ENCODE measurements at places on chromosomes 16 and 17.
A peak's percentile ranks its signal among the peaks of the same experiment; 100 is the strongest.

DNA sequence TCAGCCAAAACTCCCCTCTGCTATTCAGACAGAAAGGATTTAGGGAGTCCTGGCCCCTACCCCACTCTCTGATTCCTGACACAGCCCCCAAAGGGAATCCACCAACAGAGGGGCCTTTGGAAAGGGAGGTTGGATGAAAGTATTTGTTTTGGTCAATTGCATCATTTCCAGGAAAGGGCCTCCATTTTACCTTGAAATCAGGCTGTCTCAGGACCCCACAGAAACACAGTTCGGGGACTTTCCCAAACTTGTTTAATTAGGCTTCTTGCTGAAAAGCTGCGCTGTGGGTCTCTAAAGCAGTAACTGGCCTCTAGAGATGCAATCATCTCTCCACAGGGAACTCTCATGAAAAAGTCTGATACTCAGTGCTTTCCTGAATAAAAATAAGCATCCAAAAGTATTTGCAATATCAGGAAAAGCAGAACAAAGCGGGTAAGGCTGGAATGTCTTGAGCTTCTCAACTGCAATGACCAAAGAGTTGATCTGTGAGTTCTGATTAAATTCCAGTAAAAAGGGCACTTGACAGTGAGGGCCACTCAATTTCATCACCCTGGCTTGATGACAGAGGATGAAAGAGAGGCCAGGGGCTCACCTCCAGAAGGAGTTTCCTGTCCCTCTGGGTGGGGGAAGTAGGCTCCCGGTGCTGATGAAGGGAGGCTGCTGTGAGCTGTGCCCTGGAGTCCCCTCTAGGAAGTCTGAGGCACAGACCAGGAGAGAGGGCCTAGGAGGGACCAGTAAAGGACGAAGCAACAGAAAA, 36.3 kb downstream of the LYRM9 start:
- no peak for DNase-seq

- DNase-seq, result no peak
These were observed 10.2 kb upstream of the SEC14L5 start for GRCh38 chr16:4947722-4948503.

DNA sequence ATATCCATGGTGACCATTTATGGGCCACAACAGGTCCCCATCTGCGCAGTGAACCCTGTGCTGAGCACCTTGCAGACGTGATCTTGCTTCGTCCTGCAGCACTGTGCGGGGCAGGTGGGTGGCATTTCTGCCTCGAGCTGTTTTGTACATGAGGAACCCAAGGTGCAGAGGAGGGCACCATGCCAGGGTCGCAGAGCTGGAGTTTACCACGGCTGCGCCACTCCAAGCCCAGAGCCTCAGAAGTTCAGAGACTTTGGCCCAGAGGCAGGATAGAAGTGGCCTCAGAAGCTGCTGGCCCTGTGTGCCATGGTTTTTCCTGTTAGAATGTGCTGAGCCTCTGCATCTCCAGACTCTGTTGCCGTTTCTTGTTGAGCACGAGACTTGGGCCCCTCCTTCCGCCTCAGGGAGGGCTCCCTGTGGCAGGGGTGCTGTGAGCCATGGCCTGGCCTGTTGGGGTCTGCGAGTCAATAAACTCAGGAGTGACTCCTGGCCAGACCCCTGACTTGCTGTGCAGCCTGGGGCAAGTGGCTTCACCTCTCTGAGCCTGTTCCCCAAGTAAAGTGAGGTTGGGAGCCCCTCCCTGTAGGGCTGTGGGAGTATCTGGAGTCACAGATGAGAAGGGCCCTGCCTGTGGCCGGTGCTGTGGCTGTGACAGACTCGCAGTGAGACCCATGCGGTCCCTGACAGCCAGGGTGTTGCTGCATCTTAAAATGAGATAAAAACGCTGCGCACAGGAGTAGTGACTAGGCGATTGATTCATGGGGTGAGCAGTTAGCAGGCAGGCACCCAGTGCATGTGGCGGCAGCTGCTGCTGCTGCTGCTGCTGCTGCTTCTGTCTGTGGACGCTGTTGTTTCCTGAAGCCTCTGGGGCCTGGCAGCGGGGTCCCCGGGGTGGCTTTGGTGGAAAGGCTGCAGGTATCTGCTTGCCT, 11.8 kb downstream of the MAP2K3 start:
- DNase-seq, result no peak

- no peak for DNase-seq
These were observed 43.0 kb upstream of the TAC4 start for GRCh38 chr17:49890852-49891251.

DNA sequence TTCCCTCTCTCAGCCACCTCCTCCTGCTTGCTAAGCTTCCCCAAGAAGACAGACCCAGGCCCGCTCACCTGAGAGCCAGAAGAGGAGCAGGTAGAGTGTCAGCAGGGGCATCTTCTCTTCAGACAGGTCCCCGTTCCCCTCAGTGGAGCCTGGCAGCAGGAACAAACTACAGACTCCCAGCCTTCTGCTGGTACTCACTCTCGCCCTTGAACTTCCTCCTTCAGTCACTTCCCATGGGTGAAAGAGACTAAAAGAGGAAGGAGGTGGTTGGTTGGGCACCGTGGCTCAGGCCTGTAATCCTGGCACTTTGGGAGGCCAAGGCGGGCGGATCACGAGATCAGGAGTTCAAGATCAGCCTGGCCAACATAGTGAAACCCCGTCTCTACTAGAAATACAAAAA, at the start of gene CD300LF:
CD300LF (minus strand) TSS at position 168 of the 400 bp plus-strand sequence; CDS start at position 111, 57 bp downstream.
- no peak for DNase-seq

DNA sequence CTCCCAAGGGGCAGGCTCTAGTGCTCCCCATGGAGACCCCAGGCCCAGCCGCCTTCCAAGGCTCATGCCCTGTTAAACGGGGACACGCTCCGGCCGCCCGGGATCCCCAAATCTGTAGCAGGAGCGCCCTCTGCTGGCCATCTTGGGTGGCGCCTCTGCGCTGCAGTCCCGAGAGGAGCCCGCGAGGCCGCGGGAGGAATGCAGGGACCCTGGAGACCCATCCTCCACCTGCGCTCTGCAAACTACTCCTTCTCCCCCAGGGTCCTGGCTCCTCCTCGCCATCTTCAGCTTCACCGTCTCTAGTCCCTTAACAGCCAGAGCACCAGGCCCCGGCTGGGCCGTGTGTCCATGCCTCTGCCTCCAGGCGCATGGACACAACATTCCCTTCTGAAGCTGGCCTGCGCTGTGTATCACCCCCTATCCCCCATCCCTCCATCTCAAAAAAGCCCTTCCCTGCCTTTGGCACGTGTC, 23.6 kb upstream of the KRT17 start:
- DNase-seq, result peak; percentile 54

DNA sequence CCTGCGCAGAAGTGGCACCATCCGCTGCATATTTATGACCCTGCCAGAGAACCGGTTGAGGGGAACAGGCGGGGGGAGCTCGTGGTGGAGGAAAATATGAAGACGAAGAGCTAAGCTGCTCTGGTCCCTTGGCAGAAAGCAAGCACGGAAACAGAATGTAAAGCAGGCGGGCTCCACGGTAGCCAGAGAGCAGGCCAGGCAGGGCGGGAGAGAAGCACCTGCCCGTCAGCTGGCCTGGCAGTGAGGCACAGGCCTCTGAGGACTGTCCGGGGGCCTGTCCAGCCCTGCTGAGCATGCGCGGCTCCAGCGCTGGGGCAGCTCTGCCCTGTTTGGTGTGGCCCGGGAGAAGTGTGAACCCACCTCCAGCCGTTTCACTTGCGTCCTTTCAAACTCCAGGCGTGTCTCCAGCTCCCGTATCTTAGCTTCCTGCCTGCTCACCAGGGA, 46.7 kb downstream of the PIPOX start:
- DNase-seq, result no peak

- no peak for DNase-seq
These were observed 163.8 kb downstream of the RPTOR start for GRCh38 chr17:80708480-80708879.

GRCh38 chr16:70526403-70526802, 2.8 kb downstream of the SF3B3 start:
- DNase-seq, result no peak

DNA sequence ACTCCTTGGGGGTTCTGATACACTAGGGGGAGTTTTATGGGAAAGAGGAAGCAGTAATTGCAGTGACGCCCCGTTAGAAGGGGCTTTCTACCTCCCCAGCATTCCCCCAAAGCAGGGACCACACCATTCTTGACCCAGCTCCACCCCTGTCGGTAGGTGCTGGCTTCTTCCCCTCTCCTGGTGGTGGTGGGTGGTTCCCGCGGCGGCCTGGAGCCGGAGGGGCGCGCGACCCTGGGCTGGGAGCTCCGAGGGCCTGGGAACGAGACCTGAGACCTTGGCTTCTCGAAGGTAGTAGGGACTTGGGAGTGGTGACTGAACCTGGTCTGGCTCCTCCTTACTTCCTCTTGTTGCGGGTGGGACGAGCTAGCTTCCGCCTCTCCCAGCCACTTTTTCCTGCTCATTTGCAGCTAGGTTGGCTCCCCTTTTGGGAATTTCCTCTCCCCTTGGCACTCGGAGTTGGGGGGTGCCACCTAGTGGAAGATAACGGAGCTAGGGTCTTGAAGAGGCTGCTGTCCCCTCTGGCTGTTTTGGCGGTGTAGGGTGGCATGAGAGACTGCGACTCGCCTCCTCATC, 438 bp downstream of the GRN start:
- DNase-seq, result peak; percentile 43

- no peak for DNase-seq
These were observed at the start of gene CHAD for GRCh38 chr17:50468304-50469207. CHAD (minus strand) TSS chr17:50468880; CDS start chr17:50468813, 67 bp downstream.

- no peak for DNase-seq
These were observed 1276.1 kb upstream of the CDH8 start for GRCh38 chr16:63312346-63312745.

DNA sequence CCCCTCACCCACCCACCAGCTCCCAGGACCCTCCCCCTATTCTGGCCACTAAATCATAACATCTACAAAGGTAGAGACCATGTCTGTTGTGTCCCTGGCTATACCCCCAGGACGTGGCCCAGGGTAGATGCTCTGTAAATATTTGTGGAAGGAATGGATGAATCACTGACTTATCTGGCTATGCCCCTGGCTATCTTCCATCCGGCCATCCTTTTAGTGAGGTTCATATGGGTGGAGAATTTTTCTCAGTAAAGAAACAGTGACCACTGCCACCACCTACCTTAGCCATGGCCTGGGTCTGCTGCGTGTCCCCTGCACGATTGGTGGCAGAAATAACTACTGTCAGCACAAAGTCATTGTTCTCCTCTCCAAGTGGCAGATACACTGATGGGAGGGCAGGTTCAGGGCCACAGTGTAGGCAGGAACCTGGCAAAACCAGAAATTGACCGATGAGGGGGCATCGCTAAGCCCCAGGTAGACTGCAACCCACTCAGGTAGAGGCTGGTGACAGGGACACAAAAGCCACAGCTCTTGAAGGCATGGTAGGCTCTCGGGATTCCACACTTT, 63.1 kb upstream of the BCO1 start:
- no peak for DNase-seq

- DNase-seq, result no peak
These were observed 99.2 kb upstream of the TMEM97 start for GRCh38 chr17:28219771-28220170.

DNA sequence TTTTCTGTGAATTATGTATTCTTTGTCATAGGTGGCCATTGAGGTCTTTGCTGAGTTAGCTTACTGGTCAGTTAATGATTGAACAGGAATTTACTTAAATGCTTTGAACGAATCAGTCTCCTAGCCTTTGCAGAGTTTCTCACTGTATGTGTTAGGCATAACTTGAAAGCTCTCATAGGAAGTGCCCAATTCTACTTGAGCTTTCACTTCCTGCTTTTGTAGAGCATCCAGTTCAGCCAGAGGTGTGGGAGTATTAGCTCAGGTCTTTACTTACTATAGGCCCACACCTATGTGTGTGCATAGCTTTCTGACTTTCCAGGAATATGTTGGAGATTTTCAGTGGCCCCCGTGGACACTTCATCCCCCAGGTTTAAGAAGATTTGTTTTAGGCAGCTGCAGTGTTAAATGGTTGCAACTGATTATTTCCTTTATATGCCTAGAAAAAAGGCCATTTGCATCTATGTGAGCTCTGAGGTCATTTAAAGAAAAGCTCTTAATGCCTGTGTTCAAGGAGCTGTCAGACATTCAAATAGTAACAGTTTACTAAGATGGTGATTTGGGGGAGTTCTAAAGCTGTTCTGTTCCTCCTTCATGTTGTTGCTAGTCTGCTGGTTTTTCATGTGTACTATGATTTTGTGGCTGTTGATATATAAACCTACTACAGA, 62.3 kb downstream of the PHKB start:
- no peak for DNase-seq

DNA sequence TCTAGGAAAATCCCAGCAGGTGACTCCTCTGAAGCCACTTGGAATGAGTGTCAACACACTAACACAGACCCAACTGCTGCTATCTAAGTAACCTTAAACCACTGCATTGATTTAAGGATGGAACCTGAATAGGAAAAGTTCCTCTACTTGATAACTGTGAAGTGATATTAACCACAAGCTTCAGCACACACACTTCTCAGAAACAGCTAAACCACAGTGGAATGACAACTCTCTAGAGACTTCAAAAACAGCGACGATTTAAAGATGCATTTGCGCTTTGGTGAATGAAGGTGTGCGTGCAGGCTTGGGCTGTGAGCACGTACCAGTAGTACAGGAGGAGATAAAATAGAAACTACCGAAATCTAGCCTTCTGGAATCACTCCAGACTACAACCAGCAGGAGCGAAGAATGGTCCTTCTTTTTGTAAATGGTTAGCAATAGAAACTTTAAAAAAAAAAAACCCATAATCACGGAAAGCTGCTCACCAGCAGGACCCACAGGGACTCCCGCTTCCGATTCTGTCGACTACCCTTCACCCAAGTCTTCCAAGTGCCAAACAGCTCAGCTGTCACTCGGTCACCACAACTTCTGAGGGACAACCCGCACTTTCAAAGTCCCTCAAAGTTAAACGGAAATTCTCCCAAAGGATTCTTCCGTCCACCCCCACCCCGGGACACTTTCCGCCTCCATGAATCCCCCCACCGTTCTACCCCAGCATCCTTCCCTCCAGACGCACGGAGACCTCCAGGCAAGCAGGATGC, 137.7 kb upstream of the CORO6 start:
- DNase-seq, result no peak

GRCh38 chr17:34639706-34640425, 60.5 kb downstream of the TMEM132E start:
- no peak for DNase-seq

GRCh38 chr16:66152823-66153393, 213.6 kb upstream of the CDH5 start:
- DNase-seq, result no peak

- no peak for DNase-seq
These were observed 426.2 kb downstream of the CDH11 start for GRCh38 chr16:64695684-64696083.

DNA sequence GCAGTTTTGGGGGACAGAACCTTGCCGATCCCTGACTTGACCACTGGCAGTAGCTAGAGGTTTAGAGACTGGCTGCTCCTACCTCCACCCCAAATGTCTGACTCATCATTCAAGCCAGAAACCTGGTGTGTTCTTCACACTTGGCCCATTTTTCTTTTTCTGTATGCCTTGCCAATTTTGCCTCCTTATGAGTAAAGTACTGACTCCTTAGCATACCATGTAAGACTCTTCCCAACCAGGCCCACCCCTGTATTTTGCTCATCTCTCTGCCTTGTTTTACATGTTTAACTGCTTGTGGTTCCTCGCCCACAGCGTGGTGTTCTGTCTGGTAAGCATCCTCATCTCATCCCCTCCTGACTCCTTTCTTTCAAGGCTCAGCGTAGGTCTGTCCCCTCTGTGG, 37.9 kb downstream of the NUP88 start:
- no peak for DNase-seq

GRCh38 chr17:81322271-81323082, 27.4 kb upstream of the SLC38A10 start:
- DNase-seq, result no peak
